ENCODE measurements at places on chromosomes 4 and X. TPM values are rescaled to one million over a fixed set of nuclear protein-coding genes. Genes with fewer than 3 reads are reported as not detected.

PAK3 gene
- total RNA-seq, result 0.29 TPM

UGT2B10 gene
- not detected for total RNA-seq

DSPP gene
- not detected for total RNA-seq

FGF2 gene
- 36.6 TPM for total RNA-seq

TRPC3 gene
- total RNA-seq, result not detected

UTP3 gene
- total RNA-seq, result 24.2 TPM

GPR119 gene
- not detected for total RNA-seq

EXOC1L gene
- total RNA-seq, result not detected

TIMM8A gene
- total RNA-seq, result 5.2 TPM

PNCK gene
- not detected for total RNA-seq

HEPH gene
- total RNA-seq, result 1.3 TPM

NPY5R gene
- not detected for total RNA-seq

SHISA3 gene
- 0.65 TPM for total RNA-seq

DCAF4L1 gene
- total RNA-seq, result 0.19 TPM

GAGE13 gene
- not detected for total RNA-seq
